ENCODE measurements at places on chromosomes 1 and 21.

DNA sequence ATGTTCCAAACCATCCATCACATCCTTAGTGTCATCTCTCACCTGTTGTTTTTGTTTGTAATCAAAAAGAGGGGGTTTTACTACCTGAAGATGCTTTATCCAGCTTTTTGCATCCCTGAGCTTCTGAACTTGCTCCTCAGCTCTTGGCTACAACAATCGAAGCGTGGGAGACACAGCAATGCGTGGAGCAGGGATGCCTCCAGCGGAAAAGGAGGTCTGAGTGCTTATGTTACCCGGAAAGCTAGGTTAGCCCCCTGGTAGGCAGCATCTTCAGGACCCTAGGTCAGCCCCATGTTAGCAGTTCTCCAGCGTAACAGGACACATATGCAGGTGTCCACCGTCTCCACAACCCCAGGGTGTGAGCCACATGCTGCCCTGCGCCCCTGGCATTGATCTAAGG is 141.5 kb downstream of the RRAGC start:
- DNase-seq, result no peak

GRCh38 chr1:25037174-25038074 is 107.3 kb upstream of the RUNX3 start:
- DNase-seq, result no peak

GRCh38 chr1:145983206-145983675 is 13.1 kb downstream of the TXNIP start:
- no peak for DNase-seq

DNA sequence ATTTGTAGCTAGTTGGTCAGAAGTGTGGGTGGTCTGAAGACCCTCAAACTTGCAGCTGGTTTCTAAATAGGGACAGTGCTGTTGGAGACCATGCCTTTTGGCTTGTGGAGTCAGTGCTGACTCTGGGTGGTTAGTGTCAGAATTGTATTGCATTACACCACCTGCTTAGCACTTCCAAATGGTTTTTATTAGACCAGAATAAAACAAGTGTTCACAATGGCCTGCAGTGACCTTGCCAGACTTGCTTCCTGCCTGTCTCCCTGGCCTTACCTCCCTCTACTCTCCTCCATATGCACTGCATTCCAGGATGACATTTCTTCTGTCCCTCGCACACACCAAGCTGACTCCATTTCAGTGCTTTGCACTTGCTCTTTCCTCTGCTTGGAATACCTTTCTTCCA is 72.7 kb upstream of the CNIH3 start:
- DNase-seq, result no peak
